ENCODE measurements at places on chromosomes 5 and 9.

DNA sequence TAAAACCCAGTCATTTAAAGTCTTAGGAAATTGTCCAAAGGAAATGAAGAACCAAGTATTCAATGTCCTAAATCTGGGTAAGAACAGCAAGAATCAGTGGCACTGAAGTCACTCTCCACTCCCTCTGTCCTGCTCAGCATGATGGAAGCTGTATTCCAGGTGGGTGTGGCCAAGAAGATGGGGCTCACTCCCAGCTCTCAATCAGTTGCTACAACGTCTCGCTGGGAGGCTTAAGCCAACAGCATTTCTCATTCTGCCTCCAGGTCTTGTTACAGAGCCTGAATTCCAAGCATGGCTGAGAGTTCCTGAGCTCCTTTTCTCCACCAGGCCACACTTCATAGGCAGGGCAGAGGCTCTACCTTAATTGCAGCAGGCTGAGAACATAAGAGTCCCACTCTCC lies 41.2 kb upstream of the TRIO start:
- DNase-seq: no peak

- DNase-seq: no peak
These were observed 478.9 kb downstream of the SPATA31D1 start for GRCh38 chr9:82467436-82467835.

DNA sequence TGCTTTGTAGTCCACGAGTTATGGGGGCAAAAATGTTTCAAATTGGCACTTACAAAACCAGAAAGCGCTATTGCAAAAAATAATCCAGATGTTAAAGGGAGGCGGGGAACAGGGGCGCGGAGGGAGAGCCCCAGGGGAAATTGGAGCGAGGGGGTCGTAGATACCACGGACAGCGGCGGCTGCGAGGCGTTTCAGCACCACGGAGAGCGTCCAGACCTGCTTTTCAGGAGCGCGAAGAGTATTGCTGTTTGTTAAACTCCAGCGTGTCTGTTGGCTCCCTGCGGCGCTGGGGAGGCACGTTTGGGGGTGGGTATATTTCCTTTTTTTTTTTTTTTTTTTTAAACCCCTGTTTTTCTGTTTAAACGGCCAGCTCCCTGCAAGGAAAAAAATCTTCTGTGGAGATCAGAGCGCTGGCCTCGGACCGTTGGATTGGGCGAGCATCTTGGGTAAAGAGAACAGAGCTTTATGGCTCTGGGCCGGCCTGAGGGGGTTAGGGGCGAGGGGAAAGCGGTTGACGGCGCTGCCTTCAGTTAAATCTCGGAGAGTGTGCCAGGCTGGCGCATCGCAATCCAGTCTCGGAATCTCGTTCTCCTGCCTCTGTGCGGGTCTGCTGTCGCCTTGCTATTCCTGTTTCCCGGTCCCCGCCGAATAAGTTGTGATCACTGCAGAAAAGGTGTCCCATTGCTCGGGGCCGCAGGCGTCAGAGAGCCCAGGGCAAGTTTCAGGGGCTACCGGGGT lies at the start of gene GLRA1:
Gene GLRA1, minus strand, starts transcription at position 288 of the 738 bp plus-strand sequence. CDS start 302 bp downstream, outside the sequence.
- DNase-seq: no peak

DNA sequence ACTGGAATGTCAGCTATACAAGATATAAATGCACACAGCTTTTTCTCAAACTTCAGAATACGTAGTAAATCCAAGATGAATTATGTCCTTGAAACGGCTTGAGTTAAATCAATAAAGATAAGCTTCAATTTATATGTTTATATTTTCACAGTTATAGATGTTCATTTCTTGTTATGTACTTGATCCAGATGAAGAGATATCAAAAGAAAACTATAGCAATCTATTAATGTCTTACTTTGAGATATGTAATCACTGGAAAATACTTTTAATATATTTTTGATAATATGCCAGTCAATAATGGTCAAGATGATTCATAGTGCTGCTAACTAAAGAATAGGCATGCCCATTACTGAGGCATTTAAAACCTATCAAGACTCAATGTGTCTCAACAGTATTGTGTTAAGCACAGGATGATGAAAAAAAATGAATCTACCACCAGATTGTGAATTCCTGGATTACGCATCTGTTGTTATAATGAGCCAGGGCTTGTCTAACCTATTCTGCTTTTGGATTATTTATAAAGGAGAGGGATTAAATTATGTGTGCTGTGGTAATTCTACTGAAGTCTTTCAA lies 372.6 kb upstream of the PRR16 start:
- DNase-seq: no peak

DNA sequence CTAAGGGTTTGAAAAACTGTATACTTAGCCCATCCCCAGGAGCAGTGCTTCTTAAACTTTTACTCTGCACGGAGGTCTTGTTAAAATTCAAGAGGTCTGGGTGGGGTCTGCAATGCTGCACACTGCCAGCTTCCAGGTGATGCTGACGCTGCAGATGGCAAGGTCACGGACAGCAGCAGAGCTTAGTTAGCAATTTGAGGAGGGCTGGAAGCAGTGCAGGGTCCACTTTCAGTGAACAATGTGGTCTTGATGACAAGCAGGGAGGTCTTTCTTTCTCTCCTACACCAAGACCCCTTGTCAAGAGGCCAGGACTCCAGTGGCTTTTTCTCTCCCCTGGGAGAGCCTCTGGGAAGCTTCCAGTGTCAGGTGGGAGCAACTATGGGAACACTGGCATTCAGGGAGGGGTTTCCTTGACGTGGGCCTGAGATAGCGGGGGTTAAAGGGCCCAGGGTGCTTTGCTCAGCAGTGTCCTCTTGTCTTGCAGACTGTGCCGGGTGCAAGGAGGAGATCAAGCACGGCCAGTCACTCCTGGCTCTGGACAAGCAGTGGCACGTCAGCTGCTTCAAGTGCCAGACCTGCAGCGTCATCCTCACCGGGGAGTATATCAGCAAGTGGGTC lies 65.0 kb upstream of the AFAP1L1 start:
- no peak for DNase-seq

DNA sequence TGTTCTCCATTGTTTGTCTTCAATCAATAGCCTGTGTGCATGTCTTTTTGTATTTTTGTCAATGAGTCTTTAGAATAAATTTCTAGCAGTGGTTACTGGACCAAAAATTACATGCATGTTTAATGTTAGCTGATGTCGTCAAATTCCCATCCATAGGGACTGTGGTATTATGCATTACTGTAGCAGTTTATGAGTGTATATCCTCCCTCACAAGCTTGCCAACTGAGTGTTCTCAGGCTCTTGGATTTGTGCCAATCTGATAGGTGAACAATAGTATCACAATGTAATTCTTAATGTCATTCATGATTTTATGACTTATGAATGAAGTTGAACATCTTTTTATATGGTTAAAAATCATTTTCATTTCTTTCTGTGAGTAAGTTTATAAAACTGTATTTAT lies 13.0 kb downstream of the SNX24 start:
- DNase-seq: no peak

GRCh38 chr5:10338686-10339057 lies 14.8 kb upstream of the MARCHF6 start:
- DNase-seq: no peak

GRCh38 chr5:38891563-38891962 lies 45.8 kb downstream of the OSMR start:
- no peak for DNase-seq

- peak; percentile 42 for DNase-seq
These were observed 89.5 kb downstream of the ESM1 start for GRCh38 chr5:54895816-54896341.
